ENCODE measurements at places on chromosomes 7 and 10. TPM values are rescaled to one million over a fixed set of nuclear protein-coding genes. Genes with fewer than 3 reads are reported as not detected.

GRCh38 chr10:1267148-1267547, 211.0 kb downstream of the WDR37 start:
- no peak for DNase-seq

CALHM1 gene
- 0.08 TPM for polyA plus RNA-seq

GRCh38 chr10:71648254-71648932, 71.2 kb downstream of the C10orf105 start:
- DNase-seq = no peak

DNA sequence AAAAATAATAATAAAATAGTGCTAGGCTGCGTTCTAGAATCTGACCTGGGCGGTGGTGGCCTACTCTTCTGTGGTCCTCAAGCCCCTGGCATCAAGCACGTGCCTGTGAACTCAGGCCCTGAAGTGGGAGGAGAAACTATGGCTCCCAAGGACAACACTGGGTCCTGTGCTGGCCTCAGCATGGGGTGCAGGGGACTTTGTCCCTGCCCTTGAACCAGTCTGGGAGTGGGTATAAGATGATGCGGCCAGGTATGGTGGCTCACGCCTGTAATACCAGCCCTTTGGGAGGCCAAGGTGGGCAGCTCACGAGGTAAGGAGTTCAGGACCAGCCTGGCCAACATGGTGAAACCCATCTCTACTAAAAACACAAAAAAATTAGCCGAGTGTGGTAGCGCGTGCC, 5.5 kb downstream of the ZP3 start:
- DNase-seq = no peak

DNA sequence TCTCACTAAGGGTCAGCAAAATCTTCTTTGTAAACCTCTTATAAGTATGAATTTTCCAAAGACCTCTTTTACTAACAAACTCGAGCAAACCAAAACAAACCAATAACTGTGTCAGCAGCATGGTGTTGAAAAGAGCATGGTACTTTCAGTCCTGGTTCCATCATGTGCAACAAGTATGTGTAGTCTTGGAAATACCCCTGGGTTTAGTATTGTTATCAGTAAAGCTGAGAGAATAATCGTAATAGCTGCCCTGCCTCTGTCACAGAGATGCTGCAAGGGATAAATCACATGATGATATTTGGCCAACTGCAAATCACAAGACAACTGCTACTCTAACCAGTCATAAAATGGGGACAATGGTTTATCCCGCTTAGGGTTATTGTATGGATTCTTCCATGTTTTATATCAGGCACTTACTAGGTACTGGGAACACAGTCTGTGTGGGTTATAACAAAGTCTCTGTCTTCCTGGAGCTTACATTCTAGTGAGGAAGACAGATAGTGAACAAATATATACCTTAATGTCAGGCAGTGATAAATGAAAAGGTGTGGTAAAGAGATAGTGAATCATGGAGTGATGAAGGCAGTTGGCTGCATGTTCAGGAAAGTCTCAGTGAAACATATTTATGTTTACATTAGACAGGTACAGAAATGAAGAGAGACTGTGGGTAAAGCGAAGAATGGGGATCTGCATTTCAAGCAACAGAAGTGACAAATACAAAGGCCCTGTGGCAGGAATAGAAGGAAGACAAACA, 60.5 kb upstream of the C10orf90 start:
- DNase-seq = no peak

GRCh38 chr7:26525398-26526264, 234.0 kb downstream of the SNX10 start:
- DNase-seq = no peak

CCZ1B gene
- 53.1 TPM for polyA plus RNA-seq

TFPI2 gene
- polyA plus RNA-seq = 4.0 TPM

- peak; percentile 3 for DNase-seq
Observed at GRCh38 chr7:145106001-145106400, 270.1 kb upstream of the TPK1 start.

OR2A1 gene
- polyA plus RNA-seq = 0.19 TPM

DNA sequence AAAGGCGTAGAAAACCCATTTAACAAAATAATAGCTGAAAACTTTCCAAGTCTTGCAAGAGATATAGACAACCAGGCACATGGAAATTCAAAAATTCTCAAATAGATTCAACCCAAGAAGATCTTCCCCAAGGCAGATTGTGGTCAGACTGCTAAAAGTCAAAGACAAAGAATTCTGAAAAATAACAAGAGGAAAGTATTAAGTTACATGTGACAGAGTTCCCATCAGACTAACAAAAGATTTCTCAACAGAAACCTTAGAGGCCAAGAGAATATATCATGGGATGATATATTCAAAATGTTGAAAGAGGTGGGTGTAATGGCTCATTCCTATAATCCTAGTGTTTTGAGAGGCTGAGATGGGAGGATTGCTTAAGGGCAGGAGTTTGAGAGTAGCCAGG, 59.8 kb downstream of the TMEM178B start:
- no peak for DNase-seq

GRCh38 chr10:123742751-123743440, 76.7 kb downstream of the GPR26 start:
- DNase-seq = no peak

- DNase-seq = no peak
Observed at GRCh38 chr7:118758582-118758981, 534.1 kb downstream of the ANKRD7 start.

- peak; percentile 67 for DNase-seq
Observed at GRCh38 chr10:79381804-79382221, 34.5 kb downstream of the PPIF start.

DNA sequence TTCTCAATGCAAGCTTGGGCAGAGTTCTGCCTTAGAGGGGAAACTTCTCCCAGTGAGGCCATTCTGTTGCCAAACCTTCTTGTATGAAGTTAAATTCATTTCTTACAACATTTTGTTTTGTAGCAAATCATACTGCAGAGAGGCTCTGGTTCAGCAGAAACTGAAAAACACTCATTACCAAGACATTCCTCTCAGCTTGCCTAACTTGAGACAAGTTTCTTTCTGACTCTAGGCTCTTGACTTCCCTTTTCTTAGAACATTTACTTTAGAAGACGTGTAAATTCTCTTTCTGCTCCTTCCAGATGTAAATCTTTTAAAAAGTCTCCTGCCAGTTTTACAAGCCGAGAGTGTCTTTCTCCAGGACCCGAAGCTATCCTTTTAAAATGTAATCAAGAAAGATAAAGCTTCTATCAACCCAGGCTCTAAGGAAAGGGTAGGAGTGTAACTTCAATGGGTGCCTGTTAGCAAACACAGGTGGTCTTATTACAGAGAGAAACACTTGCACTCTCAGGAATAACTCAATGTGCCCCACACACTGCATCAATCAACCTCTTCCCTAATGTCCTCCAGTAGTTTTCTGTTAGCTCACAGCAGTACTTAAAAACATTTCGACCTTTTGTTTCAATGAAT, 80.5 kb upstream of the TAS2R16 start:
- DNase-seq = no peak

AS3MT gene
- 6.6 TPM for polyA plus RNA-seq

SERPINE1 gene
- polyA plus RNA-seq = 5.2 TPM

DNA sequence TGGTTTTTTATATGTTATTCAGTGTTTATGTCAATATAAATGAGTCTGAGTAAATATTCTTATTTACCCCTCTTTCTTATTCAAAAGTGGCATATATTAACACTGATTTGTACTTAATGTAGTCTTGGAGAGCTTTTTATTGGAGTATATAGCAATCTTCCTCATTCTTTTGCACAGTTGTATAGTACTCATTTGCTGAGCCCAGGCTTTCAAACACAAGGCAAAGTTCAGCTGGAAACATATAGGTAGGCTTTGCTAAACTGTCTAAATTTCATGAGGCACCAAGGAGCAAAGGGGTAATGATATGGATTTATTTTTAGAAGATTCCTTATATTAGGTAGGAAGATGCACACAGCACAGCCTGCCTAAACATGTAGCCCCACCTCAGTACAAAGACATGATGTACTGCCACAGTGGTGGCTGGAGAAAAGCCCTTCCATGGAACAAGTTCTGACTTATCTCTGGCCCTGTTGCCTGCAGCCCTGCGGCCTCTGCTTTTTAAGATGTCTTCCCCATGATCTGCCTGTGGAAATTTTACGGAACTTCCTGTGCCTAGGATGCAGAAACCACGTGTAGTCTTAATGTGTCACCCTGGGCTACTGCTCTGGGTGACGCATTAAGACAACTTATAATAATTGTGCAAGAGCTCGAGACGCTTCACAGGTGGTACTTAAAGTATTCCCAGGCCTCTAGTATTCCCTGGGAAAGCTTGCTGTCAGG, 9.6 kb upstream of the PDCD4 start:
- DNase-seq = no peak

DNA sequence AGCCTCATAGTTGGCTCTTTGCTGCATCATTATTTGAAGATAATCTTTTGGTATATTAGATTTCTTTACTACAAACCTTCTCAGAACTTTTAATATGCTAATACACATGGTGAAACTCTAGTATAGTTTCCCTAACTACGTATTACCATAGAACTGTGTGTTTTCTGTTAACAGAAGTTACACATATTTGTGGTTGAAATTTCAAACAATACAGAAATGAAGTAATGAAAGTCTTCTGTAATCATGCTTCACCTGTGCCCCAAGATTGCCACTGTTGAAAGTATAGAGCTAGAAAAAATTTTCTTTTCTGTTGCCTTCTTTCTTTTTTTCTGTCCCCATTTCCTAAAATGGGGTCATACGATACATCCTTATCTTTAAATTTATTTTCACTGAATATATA, 9.1 kb downstream of the BMPR1A start:
- DNase-seq = no peak

GRCh38 chr7:93897680-93898079, 7.1 kb upstream of the TFPI2 start:
- no peak for DNase-seq

DNA sequence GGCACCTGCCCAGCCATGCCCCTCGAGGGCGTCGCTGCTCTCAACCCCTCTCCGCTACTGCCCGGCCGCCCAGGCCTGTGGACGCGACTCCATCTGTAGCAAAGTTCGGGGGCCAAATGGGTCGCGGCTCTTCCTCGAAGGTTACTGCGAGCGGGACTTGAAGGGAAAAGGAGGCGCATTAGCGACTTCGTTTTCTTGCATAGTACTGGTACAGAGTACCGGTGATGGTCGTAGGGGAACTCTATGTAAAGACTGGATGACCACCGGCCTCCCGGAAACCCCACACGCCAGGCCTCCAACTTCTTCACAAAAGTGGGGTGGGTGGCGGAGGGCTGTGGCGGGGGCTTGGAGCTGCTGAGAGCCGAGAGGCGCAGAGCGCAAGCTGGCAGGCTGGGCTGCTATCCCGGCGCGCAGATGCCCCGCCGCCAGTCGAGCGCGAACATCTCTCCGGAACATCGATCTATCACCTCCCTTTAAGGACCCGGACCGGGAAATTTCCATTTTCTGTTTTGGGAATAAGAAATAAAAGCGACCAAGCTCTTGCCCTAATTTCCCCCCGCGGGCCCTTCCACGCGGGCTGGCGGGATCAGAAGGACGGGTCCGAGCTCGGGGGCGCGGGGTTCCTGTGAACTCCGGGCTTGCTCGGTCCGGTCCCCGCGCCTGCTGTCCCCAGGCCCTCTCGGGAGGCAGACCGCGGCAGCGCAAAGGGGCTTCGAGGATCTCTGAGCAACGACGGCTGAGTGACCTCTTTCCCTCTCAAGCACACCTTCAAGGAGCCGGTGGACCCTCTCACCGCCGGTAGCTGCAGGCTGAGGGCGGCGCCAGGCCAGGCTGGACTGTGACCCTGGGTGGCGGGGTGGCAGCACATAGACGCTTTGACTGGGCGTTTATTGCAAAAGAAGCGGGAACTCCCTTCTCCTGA, 12.2 kb upstream of the FEZF1 start:
- DNase-seq = peak; percentile 31

CCL24 gene
- 1.0 TPM for polyA plus RNA-seq

DNA sequence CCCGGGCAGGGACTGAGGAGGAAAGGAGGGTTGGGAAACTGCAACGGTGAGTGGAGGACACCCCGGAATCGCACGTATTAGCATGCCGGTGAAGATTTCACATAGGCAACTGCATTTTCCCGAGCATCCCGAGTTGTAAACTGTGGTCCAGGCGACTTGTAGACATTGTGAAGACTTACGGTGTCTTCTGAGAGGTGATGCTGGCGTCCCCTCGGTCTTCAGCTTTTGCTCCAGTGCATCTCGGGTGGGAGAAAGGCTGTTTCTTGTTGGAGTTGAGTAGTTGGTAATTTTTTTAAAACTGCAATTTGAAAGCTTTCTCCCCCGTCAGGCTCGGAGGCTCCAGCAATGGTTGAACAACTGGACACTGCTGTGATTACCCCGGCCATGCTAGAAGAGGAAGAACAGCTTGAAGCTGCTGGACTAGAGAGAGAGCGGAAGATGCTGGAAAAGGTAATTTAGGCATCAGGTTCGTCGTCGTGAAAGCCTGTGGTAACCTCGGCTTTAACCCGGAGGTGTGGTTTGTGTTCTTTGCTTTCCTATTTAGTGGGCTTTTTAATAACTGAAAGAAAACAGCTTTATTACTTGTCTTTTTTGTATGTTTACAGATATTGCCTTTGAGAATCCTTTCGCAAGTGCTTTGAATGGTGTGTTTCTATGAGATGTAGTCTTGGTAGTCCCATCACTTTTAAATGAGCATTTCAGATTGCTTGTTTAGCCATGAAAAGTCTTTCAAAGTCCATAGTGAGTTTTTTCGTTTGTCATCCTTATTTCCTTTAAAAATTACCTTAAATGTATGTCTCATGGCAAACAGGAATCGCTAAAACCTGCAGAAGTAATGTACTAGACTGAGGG, 687 bp downstream of the HELLS start:
- peak; percentile 30 for DNase-seq

- no peak for DNase-seq
Observed at GRCh38 chr7:127886248-127886647, 145.0 kb downstream of the LRRC4 start.

DNA sequence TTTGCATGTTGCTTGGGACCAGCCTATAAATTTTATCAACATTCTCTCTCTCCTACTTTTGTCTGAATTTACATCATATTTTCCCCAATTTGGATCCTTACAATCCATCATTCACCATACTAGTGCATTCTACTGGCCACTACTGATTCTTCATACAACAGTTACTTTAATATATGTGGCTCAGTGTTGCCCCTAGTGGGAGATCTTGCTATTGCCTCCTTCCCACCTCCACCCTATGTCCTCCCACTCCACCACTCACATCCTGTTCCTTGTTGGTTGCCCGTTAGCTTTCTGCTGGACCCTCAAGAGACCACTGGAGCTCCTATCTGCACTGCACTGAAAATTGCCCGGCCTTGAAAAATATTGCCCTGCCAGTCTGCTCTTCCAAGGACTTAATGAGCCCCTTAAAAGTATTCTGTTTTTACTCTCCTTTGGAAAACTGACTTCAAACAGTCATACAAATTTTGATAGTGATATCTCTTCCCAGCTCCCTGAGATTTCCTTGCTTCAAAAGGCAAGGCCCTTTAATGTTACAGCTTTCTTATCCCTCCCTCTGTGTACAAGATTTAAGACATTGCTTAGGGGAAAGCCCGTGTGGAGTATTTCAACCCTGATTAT, 243.2 kb upstream of the TMEM229A start:
- no peak for DNase-seq

- no peak for DNase-seq
Observed at GRCh38 chr10:36073796-36074345, 431.8 kb upstream of the FZD8 start.

- no peak for DNase-seq
Observed at GRCh38 chr10:118912961-118913600, 116.4 kb upstream of the NANOS1 start.

Measured in muscle of back (tissue), 13 donors.